ENCODE measurements at places on chromosomes 3 and 15.
A peak's percentile ranks its signal among the peaks of the same experiment; 100 is the strongest.

- peak; percentile 29 for DNase-seq
Measured at GRCh38 chr15:37046876-37047614, 53.3 kb downstream of the MEIS2 start.

DNA sequence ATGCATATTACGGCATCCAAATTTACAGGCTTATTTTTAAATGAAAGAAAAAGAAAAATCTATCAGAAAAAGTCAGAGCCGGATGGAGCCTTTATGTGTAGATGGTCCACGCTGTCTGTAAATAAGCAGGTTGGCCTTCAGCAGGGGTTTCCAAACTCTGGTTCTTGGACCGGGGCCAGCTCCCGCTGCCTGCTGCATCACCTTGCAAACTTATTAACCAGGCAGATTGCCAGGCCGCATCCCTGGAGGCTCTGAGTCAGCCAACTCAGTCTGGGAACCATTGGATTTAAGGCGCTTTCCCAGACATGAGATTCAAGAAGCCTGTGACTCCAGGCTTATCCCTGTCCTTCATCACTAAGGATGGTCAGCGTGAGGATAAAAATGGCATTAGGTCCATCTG lies 212.4 kb downstream of the OPA1 start:
- DNase-seq, result peak; percentile 89

GRCh38 chr3:134104031-134104430 lies 74.3 kb upstream of the SLCO2A1 start:
- DNase-seq, result no peak

DNA sequence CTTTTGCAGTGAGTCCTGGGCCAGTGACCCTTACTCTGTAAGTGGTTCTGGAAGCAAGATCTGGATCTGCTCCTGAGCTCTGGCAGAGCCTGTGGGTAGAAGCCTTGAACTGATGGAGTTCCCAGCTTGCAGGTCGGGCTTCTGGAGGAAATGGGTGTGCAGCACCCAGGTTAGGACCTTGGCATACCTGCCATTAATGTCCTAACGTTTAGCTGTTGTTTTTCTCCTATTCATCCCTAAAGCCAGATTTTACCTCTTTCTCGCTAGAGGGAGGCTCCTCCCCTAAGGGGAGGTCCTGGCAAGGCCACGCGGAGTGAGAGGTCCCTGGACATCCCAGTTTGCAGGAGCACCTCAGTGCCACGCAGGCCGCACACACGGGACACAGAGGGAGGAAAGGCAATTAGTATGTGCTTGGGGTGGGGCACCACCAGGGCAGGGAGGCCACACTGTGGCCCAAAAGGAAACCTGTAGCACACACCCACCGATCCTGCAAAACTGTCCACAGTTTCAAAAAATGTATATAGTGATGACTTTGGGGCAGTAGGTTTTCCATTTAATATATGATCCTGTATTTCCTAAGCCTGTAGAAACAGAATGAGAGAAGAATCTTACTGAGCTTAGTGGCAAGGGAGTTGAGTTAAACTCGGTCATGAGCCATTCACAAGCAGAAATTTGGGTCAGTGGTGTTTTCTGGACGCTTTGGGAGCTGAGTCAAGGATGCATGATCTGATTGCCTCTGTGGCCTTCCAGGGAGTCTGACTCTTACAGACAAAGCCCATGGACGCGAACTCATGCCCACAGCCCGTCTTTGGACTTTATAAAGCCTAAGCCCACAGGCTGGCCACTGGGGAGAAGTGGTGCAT lies 148.7 kb downstream of the LRRK1 start:
- no peak for DNase-seq

Measured in brain microvascular endothelial cell (primary cell).